ENCODE measurements at places on chromosomes 4 and X.

DNA sequence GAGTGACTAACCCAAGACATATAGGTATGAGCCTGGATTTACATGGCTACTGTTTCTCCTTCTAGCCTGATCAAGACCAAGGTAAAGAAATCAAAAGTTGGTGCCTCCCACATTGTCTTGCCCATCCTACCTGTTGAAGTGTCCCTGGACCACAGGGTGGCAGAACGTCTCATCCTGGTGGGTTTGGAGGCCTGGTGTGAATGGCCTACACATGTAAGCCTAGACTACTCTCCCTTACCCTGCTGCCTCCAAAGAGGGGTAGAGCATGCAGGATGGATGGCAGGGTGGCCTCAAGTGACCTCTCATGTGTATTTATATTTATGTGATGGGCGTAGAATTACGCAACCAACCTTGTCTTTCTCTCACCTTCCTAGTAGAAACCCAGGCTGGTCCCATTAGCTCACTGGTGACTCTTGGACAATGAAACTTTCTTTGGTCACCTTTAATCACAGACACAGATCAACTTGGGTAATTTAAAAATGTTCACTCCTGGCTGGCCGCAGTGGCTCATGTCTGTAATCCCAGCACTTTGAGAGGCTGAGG is 73.3 kb upstream of the SOD3 start:
- DNase-seq = no peak

GRCh38 chr4:52648836-52649235 is 10.3 kb downstream of the USP46 start:
- no peak for DNase-seq

GRCh38 chrX:129652565-129653169 is 2.1 kb downstream of the APLN start:
- no peak for DNase-seq

DNA sequence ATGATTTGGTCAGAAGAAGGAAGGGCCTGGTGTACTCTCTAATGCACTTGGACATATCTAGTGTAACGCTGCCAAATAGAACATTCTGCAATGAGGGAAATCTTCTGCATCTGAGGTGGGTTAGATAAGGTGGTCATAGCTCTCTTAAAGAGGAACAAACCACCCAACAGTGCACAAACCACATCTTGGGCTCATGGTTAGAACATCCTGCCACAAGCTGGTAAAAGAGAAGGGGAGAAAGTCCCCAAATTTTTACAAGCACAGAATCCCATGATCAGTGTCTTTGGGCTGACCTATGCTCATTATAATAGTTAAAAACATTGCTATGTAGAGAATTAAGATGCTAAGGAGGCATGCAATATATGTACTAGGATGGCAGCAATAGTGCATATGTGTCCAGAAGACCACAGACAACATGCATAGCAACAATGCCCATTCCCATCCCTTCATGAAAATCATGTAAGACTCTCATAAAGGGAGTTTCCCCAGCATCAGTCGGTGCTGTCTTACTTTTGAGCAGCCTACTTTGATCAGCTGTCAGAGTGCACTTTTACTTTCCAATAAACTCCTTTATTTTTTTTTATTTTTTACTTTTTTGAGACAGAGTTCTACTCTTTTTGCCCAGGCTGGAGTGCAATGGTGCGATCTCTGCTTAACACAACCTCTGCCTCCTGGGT is 99.7 kb upstream of the SLC7A11 start:
- DNase-seq = no peak

DNA sequence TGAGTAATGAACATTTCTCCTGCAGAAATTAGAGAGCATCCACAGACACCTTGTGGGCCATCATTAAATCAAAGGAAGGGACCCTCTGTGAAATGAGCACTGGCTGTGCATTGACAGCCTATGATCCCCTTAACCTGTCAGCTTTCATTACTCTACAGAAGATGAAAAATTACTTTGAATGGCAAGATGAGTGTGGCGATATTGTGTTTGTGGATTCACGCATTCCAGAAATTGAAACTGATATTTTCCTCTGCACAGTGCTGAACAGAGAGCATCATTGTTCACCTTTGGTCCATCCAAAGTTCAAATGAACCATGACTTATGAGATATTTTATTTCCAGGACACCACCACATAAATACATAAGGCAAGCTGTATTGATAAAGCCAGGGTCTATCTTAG is 374.8 kb upstream of the ANXA10 start:
- DNase-seq = no peak

GRCh38 chr4:111399623-111400022 is 745.6 kb upstream of the FAM241A start:
- DNase-seq = no peak

DNA sequence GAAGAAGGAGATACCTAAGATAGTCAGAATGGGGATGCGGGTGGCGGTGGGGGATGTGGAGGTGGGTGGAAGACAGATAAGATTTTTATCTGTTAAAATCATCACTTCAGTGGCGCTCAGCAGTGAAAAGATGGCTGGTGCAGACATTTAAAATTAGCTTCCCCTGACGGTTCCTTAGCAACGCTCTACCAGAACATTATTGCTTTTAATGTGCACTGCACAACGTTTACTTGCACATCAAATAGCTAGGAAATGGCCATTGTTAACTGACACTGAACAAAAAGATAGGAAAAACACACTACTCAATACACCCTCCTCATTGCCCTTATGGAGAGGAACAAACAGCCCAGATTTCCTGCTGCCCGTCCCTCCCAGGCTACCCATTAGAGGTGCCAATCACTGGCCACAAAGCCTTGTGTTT is 61.0 kb upstream of the FTHL17 start:
- DNase-seq = no peak

Measured in activated CD8-positive, alpha-beta memory T cell treated with anti-CD3 and anti-CD28 coated beads for 1 hour (primary cell).